Activated CD4-positive, alpha-beta T cell treated with anti-CD3 and anti-CD28 coated beads, Interleukin-2, amount 10 ng/mL, durations not matched to agents 24 days and 14 days (primary cell): ENCODE measurements at places on chromosomes 5 and 9. TPM values are rescaled to one million over a fixed set of nuclear protein-coding genes. Genes with fewer than 3 reads are reported as not detected.

DNA sequence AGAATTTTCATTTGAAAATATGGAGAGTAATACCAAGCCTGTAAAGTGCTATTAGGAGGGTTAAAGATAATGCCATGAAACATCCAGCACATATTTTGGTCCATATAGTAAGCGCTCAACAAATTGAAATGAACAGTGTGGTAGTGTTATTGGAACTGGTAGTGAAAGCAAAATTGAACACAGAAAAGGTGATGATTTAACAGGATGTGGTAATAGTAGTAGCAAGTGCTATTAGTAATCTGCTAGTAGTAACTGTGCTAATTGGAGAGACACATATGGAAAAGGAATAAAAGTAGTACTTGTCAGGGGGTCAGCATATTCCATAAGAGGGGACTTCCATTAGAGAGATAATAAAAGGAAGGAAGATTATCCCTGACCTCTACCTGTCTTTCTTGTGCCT lies 187.3 kb downstream of the HTR1A start:
- DNase-seq = no peak

DNA sequence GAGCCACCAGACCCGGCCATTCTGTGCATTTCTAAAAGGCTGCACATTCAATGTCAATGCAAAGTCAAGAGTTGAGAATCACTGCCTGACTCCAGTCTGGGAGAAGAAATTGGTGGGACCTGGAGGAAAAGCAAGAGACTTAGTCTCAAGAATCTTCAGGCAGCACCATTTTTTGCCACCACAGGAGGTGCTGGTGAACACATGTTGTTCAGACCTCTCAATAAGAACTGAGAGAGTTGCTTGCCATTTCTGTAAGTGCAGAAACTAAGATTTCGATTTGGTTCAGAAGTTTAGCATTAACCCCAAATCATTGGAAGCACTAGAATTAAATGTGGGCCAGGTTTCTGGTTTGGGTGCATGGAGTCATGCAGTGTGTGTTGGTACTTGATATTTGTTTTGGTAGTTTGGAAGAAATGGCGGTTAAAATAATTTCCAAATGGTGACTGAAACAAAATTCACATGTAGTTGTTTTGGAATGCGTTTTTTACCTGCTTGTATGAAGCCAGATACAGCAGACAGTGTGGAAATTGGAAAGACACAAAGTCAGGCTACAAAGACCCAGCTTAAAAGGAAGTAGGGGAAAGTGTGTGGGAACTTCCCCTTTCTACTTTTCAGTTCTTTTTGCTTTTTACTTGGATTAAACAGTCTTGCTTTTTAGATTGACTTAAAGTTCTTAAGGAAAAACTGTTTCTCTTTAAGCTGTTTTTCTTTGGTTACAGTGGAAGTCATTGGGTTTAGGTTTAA lies 20.4 kb downstream of the PDE8B start:
- no peak for DNase-seq

GRCh38 chr5:149206524-149207141 lies 65.0 kb upstream of the AFAP1L1 start:
- DNase-seq = no peak

DNA sequence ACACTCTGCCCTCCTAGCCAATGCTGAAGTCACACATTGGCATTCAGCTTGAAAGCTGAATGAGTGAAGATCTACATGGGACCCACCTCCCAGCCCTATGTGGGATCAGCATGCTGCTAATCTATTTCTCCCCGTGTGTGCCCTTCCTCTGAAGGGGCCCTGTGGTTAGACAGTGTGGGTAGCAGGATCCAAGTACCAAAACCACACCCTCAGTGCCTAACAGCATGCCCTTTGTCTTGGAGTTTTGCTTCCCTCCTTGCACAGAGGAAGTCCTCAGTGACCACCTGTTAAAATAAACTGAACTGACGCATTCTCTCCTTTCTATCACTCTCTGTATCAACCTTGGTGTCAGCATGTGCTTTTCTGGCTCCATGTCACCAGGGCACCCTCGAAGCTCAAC lies 25.0 kb downstream of the SH3TC2 start:
- no peak for DNase-seq

DNA sequence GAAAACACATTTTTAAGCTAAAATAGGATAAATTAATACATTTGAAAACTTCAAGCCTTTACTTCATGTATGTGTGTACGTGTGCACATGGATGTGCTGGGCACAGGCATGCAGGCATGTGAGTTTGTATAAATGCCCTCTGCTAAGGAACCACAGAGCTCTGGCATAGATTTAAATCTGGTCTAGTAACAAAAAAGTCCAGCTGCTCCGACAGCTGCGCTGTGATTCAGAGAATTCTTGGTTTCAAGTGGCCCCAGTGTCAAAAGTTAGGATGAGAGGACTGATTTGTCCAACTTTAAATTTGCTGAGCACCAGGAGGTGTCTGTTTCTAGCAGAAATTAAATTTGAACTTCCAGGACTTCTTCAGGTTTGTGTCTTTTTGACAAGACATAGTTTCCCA lies 203.7 kb upstream of the TUT7 start:
- no peak for DNase-seq

DNA sequence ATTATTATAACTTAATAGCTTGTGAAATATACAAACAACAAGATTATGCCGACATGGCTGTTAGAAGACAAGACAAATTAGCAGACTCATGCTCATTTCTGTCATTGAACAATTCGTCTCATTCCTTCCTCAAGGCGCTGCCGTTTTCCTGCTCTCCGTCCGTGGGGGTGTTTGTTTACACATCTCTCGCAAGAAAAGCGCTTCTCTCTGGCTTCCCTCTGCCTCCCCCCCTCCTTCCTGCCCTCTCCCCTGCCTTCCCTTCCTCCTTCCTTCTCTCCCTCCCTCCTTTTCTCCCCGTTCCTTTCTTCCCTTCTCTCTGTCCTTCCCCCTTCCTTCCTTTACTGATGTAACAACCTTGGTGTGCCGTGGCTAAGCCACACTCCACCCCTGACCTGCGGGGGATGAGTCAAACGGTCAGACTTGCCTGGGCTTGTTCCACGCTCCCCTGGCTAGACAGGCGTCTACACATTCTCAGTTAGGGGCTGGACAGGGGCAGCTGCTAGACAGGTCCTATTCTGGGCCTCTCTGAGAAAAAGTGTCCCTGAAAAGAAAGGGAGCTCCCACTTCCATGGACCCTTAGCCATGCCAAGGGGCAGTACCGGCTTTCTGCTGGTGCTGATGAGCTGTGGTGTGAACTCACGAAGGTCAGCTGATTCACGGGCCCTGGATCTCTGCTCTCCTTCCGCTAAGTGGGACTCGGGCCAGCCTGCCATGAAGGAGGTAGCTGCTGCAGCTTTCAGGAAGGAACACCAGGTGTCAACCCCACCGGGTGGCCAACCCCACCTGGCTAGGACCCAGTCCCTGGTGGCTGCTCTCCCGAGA lies 32.0 kb upstream of the SPTLC1 start:
- peak; percentile 69 for DNase-seq

- DNase-seq = no peak
Observed at GRCh38 chr9:8234316-8234715, 434.7 kb upstream of the DMAC1 start.

DNA sequence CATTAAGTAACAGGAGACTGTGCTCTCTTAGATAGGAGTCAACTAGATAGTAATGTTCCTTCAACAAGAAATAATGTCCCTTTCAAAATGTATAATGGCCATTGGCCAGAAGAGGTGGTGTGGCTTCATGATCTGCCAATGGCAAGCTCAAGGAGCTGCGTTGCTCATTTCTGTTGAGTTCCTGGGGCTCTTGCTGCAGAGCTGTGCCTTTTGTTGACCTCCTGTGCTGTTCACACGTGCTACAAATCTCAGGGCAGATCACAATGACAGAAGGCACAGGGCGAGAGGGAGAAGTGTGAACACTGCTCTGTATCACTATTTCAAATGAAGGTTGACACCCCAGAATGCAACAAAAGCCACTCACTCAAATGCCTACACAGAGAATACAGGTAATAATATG lies 16.0 kb upstream of the TBC1D2 start:
- no peak for DNase-seq

- DNase-seq = no peak
Observed at GRCh38 chr5:84709075-84709474, 324.4 kb upstream of the EDIL3 start.

DNA sequence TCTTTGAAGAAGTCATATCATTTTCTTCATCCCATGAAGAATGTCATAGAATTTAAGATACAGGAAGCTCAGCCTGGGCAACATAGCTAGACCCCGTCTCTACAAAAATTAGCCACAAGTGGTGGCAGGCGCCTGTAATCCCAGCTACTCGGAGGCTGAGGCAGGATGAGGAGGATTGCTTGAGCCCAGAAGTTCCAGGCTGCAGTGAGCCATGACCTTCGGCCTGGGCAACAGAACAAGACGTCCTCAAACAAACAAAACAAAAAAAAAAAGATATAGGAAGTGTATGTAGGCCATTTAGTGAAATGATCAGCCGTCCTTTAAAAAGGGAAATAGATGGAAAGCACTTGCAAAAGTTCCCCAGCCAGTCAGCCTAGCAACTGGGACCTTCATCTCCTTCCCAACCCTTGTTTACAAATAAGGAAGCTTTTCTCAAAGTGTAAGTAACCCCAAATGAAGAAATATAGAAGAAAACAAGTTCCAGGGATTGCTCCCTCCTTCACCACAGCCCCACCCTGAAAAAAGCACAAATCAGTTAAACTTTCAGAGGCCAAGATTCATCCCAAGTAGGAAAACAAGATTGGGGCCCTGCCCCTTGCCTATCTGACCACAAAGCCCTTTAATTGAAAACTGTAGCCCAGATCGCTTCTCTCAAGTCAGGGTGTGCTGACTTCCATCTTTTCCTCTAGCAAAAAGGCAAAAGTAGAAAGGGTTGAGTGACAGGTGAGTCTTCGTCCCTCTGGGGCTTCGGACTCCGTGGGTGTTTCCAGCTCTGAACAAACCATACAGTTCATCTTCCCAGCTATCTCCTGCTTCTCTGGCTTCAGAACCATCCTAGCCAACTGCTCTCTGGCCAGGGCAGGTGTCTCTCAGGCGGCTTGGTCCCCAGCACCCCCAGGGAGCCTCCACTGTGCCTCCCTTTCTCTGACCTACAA lies 1.2 kb downstream of the SLC31A2 start:
- DNase-seq = no peak

DNA sequence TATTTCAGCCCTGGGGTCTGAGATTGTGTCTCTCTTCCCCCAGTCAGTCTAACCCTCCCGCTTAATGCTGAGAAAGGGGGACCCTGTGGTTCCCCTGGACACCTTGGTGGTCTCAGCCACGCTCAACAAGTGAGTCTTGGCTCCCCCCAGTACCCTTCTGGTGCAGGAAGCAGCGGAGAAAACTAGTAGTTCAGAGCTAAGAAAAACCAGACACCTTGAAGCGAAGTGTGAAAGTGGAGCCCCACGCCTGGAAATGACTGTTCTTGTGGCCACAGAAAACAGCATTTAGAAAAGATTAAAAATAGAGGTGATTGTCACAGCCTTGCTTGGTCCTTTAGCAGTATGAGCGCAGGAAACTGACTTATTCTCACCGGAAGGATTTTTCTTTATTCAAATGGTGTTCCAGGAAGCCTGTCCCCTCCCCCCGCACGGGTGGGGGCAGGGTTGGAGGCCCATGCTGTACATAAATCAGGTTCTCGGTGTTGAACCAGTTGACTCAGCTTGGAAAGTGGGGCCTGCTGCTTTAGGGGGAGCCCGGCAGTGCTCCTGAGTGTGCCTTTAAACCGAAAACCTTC lies 8.1 kb downstream of the ARPC5L start:
- DNase-seq = peak; percentile 94

DNA sequence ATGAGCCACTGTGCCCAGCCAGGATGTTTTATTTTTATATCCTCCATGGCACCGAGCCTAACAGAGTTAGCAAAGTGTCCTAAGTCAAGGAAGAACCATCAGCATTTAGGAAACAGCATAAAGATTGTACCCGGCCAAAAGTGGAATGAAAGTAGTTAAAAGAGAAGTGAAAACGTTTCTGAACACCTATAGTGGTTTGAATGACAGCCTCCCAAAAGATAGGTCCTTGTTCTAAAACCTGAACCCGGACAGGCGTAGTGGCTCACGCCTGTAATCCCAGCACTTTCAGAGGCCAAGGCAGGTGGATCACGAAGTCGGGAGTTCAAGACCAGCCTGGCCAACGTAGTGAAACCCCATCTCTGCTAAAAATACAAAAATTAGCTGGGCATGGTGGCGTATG lies 37.4 kb downstream of the ZFAND5 start:
- no peak for DNase-seq

GRCh38 chr5:90483206-90483605 lies 8.5 kb downstream of the POLR3G start:
- DNase-seq = no peak

DNA sequence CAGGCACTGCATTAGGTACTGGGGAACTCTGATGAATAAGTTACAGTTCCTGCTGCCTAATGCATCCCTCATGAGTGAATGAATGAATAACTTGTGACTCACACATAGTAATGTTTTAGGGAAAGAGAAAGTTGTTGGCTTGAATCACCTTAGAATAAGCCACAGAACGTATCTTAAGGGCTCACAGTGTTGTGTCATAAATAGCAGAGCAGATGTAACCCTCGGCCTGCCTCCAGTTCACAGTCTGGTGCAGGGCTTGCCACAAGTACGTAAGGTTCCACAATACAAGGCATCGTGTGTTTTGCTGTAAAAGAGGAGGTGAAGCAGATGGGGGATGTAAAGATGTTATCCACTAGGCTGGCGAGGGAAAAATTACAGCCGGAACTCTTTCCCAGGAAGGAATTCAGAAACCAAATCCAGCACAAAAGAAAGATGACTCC lies 218.7 kb downstream of the TRPM3 start:
- no peak for DNase-seq

- no peak for DNase-seq
Observed at GRCh38 chr5:122430319-122430586, 118.2 kb downstream of the SNCAIP start.

- DNase-seq = no peak
Observed at GRCh38 chr9:71793386-71794105, 25.2 kb upstream of the CEMIP2 start.

- DNase-seq = no peak
Observed at GRCh38 chr9:72929542-72929941, 23.3 kb downstream of the ALDH1A1 start.

- DNase-seq = no peak
Observed at GRCh38 chr9:115498303-115498702, 380.3 kb upstream of the TNC start.

GRCh38 chr5:7376871-7377270 lies 19.1 kb upstream of the ADCY2 start:
- no peak for DNase-seq

Gene HRCT1
- total RNA-seq = not detected in 2 replicates

Gene TMEM215
- not detected in 2 replicates for total RNA-seq

Gene KIAA0825
- 0.28 and 0.54 TPM in 2 replicates for total RNA-seq

Gene NLN
- total RNA-seq = 28.0 and 30.7 TPM in 2 replicates

Gene ORM2
- not detected in 2 replicates for total RNA-seq

Gene MYOZ3
- total RNA-seq = 0.07 and 0.28 TPM in 2 replicates

Gene RASGRF2
- total RNA-seq = 21.1 and 22.0 TPM in 2 replicates

Gene SLC9A3
- 3.0 and 3.3 TPM in 2 replicates for total RNA-seq

Gene WDR38
- total RNA-seq = not detected in 2 replicates

Gene SMIM33
- 0.37 and 0.38 TPM in 2 replicates for total RNA-seq

Gene CYLC2
- total RNA-seq = not detected in 2 replicates
